Cortex of kidney (tissue), 1 donor: ENCODE measurements at places on chromosomes 7 and 10.

GRCh38 chr7:159109653-159110035 is 35.0 kb downstream of the VIPR2 start:
- no peak for DNase-seq

GRCh38 chr10:24971374-24971773 is 19.0 kb upstream of the PRTFDC1 start:
- no peak for DNase-seq

DNA sequence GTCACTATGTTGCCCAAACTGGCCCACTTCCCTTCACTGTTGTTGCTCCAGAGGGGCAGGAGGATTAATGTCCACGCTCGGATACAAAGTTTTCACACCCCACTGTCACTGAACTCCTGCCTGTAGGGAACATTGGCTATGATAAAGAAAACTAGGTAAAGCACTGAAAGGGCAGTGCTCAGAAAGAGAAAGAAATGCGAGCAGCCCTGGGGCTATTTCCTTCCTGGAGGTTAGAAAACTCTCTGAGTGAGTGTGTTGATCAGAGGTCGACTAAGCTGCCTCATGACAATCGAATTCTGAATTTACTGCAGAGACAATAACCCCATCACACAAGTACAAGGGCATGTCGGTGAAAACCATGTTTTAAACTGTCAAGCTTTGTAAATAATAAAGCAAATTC is 227.2 kb upstream of the PITRM1 start:
- no peak for DNase-seq

- DNase-seq = no peak
Measured at GRCh38 chr10:88478256-88478655, 104.9 kb downstream of the RNLS start.

GRCh38 chr10:35212856-35213255 is 86.2 kb downstream of the CREM start:
- no peak for DNase-seq

DNA sequence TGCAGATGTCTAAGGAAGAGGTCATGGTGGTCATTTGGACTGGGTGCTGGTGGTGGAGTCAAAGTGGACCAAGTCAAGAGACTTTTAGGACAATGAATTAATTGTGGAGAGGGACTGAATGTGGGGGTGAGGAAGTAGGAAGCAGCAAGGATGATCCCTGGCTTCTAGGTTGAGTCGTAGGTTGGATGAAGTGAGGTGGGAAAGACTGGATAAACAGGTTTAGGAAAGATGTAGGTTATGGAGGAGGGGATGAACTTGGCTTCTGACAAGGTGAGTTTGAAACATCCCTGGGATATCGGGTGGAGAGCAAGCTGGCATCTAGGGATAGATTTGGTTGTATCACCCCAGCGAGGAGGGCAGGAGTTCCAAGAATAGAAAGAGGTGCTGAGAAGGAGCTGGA is 7.6 kb downstream of the SEMA4G start:
- DNase-seq = no peak

DNA sequence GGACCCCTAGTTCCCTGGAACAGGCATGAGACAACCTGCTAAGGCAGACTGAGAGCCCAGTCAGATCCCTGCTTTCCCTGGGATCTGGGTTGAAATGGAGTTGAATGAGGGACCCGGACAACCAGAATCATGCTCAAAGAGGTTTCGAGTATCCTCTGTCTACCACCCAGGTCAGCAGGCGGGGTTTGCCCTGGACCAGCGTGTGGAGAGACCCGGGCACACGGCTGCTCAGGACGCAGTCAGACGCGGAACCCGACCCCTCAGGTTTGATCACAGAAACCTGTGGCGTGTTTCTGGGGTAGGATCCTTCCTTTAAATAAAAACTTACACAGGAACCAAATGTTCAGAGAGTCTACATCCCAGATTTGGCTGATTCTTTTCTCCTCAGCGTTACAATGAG is 330.6 kb downstream of the PTPRN2 start:
- no peak for DNase-seq

GRCh38 chr10:5416981-5417380 is 4.6 kb downstream of the NET1 start:
- no peak for DNase-seq
